ENCODE measurements at places on chromosomes 12 and 14. TPM values are rescaled to one million over a fixed set of nuclear protein-coding genes. Genes with fewer than 3 reads are reported as not detected.

Gene PRIM1
- 4.3 TPM for total RNA-seq

Gene CBLN3
- total RNA-seq = 5.9 TPM

Gene ASCL1
- not detected for total RNA-seq

Gene SLCO1B3
- total RNA-seq = not detected

Gene ACYP1
- not detected for total RNA-seq

Measured in fibroblast of the aortic adventitia (primary cell).